ENCODE measurements at places on chromosomes 6 and 20.

GRCh38 chr20:20894753-20895152 lies 182.3 kb upstream of the RALGAPA2 start:
- DNase-seq = no peak

- peak; percentile 22 for DNase-seq
These were observed 121.5 kb upstream of the NEDD9 start for GRCh38 chr6:11353921-11354389.

DNA sequence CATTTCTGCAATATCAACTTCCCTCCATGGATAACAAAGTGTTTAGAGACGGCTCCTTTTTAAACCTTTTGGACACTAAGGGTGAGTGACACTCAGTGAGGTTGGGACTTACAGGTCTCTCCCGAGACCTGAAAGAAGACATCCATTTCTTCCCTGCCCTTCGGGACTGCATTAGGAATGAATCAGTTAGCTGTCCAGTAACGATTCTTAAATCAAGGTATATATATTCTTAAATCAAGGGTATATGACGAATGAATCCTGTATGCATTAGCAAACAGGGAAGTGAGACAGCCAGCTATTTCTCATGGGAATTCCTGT lies 52.9 kb downstream of the EDN1 start:
- no peak for DNase-seq

- no peak for DNase-seq
These were observed 40.5 kb upstream of the MPC1 start for GRCh38 chr6:166423051-166423745.

DNA sequence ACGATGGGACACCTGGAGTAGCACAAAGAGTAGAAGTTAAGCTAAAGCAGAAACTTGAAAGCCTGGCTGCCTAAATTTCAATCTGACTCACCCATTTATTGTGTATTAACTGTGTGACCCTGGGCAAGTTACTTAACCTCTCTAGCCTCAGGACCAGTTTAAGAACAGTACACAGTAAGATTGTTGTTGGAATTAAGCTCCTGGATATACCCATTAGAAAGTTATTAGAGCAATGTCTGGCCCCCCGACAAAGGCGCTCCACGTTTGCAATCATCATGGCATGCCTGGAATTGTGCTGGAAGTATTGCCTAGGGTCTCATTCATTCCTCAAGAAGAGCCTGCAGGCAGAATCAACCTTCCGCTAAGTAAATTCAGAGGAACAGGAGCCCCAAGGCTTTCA lies 1.4 kb downstream of the SDC4 start:
- DNase-seq = no peak

- DNase-seq = no peak
These were observed 91.4 kb upstream of the SALL4 start for GRCh38 chr20:51893723-51894122.

DNA sequence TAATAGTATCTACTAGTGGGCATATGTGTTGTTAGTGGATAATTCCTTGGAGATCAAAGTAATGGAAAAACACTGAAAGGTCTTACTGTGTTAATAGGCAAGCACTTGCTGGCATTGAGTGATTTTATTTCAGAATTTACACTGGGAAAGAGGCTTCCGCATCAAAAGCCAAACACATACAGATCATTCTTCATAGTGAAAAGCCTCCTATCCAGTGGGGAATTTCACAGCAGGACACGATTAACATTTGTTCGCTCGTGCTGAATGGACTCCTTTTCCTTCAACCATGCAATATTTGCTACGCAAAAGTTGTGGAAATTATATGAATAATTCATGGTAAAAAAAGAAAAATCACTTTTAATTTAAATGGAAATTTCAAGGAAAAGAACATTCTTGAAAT lies 26.4 kb downstream of the GABRR1 start:
- DNase-seq = no peak

- DNase-seq = no peak
These were observed 48.1 kb upstream of the SLC17A4 start for GRCh38 chr6:25706314-25707014.

DNA sequence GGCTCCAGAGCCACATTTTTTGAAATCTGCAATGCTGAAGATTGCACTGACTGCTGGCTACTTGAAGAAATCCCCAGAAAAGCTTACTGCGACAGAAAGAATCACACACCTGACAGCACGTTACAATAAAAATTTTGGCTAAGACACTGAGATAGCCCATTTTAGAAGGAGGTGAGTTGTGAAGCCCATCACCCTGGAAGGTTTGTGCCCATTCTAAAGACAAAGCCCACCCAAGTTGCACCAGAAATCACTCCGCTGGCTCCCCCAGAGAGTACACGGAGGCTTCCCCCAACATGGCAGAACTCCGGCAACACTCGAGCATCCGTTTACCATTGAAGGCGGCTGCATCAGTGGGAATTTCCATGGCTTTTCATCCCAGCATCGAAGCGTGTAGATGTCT lies 29.4 kb downstream of the LPA start:
- DNase-seq = no peak

DNA sequence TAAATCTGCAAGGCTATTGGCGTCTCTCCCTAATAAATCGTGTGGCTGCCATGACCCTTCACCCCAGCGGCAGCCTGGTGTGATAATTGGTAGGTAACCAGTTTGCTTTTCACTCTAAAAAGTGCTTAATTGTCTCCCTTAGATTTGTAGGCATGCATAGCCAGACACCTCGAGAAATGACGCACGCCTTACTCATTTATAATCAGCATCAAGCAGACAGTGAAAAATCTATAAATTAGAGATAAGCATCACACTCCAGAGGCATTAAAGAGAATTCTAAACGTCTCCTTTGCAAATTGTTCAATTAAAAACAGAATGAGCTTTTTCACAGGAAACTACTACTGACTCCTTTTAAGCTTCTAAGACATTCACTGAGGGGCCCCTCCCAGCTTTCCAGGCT lies 110.2 kb upstream of the RPS6KA2 start:
- DNase-seq = no peak

- DNase-seq = no peak
These were observed 12.8 kb upstream of the PLEKHG1 start for GRCh38 chr6:150586850-150587359.

DNA sequence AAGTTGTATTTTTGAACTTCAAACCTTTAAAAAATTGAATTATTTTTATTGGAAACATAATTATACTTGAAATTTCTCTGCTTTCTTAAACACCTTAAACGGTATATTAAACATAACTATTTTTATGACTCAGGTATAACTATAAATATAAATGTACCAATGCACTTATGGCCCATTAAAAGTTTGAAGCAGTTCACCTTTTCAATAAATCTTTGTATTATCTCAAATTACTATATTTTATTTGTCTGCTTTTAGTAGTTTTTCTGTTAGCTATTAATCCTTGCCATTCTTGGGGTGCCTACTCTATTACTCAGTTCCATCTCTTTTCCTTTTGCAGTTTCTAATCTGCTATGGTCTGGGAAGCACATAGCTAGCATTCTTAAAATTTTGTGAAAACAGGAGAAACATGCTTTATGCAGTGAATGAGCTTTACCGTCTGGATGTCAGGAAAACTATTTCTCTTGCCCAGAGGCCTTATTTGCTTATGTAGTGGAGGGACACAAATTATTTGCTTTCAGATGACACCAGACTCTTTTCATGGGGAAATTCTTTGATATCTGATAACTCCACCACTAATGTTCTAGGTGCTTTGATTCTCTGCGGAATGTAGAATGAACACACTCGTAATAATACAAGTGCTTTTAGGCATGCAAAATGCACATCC lies 378.9 kb upstream of the CITED2 start:
- no peak for DNase-seq

DNA sequence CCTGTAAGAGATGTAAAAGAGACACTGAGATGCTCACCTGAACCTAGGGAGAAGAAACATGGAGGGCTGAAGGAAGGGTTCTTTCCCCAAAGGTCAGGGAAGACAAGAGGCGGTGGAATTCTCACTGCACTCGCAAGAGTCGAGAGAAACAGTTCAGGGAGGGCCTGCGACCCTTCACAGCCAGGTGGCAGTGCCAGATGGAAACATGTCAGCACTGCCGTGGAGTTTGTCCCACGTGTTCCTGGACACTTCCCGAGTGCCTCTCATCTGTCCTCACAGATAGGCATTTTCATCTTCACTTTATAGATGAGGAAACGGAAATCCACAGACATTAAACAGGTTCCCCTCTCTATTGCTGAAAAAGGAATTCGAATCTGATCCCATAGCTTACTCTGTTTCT lies 70.4 kb upstream of the SYNJ2 start:
- DNase-seq = no peak

DNA sequence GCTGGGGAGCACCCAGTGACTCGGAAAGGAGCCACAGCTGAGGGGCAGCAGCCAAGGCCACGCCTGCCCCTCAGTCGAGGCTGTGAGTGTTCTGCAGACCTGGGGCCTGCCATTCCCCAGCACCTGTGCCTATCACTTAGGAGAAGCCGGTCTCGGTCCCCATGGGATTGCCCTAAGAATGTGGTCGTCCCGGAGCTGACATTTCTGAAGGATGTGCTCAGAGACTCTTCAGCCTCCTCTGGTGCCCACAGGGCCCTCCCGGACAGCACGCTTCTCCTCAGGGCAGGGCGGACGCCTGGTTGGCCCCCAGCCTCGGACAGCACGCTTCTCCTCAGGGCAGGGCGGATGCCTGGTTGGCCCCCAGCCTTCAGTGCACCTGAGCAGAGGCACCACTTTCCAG lies 223.9 kb downstream of the ERMARD start:
- no peak for DNase-seq

DNA sequence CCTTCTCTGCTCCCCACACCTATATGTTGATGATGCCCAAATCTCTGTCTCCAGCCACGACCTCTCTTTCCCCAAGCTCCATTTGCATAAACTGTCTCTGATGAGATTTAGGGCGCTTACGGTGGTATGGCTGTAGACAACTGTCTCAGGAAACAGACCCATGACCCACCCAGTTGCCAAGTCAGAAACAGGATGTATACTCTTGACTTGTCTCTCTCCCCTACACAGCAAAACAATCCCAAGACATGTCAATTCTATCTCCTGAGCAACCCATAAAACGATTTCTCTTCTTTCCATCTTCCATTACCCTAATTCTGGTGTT lies 13.9 kb downstream of the GNL1 start:
- peak; percentile 50 for DNase-seq

DNA sequence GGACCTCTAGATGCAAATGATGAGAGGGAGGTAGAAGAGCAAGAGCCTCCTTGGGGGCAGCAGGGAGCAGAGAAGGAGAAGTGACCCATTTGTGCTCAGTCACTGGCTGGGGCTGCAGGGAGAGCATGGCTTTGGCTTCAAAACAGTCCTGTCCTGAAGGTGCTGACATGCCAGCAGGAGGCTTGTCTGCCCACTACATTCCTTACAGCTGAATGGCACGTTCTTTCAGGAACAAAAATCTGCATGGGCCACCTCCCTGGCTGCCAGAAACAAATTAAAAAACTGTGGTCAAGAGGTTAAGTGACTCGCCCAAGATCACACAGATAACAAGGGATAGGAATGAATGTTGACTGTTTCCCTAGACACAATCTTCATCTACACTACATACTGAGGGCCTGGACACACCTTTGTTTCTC lies 188.8 kb downstream of the HIVEP2 start:
- no peak for DNase-seq

Data from CD4-positive, alpha-beta T cell treated with Interleukin-6 at 100 ng/mL for 8 hours (primary cell).